COR-L47 (cell line): ENCODE measurements at places on chromosomes 5 and 9.
A peak's percentile ranks its signal among the peaks of the same experiment; 100 is the strongest.

DNA sequence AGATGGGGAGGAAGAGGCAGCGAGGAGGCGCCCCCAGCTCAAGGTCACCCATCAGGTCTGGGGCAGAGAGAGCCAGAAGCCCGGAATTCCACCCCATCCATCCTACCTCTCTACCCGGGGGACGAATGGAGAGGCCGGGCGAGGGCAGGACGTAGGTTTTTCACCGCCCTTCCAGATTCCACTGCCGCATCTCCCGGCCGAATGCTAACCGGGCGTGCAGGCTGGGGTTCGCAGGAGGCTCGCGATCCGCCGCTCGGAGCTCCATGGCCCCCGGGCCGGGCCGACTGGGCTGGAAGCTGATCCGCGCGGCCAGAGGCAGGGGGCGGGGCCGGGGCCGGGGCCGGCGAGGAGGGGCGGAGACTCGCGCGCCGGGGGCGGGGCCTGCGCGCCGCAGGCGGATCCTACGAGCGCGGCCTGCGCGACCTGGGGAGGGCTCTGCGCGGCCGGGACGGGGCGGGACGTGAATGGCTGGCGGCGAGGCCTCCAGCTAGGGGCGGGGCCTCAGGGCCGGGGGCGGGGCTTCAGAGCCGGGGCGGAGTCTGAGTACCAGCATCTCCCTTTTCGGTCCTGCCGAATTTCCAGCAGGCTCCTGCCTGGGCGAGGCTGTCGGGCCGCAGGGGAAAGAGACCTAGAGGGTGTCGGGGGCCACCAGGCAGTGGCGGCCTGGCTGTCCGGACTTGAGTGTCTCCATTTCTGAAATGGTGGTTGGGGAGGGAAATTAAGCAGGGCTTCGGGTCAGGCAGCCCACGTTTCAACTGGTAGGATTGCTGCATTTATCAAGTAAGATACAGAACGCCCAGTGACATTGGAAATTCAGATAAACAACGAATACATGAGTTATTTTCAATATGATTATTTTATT, at the start of gene ST6GALNAC4:
Gene ST6GALNAC4 (minus strand): TSS at position 322 of the 862 bp plus-strand sequence. CDS start 622 bp downstream, outside the sequence.
- DNase-seq, result peak; percentile 83

DNA sequence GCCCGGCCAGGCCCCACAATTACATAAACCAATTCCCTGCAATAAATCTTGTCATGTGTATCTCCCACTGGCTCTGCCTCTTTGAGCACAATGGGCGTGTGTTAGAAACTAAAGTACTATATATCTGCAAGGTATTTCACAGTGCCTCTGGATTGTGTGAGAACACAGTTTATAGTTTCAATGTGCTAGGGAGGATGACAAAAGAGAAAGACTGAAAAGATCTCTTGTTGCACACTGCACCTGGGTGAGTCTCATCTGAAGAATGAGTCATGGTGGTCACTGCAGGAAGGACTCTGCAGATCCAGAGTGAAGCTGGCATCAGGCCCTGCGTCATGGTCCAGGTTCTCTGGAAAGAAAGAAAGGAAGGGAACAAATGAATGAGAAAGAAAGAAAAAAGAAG, 20.7 kb upstream of the CTSV start:
- no peak for DNase-seq

DNA sequence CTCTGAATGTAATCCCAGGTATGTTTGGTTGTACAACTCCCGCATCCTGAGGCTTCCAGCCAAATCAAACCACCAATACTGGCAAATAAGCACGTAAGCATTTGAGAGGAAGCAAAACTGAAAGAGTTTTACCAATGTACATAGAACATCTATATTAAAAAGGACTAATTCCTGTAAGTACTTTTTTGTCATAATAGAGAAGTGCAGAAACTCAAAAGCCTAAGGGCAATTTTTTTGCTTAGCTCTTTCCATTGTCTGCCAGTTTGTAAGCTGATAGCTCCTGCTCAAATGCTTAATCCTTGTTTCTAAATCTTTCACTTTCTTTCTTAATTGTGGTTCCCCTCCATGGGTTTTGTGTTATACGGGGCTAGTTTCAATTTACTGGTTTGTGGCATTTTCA, 1151.8 kb downstream of the CDH12 start:
- DNase-seq, result no peak

DNA sequence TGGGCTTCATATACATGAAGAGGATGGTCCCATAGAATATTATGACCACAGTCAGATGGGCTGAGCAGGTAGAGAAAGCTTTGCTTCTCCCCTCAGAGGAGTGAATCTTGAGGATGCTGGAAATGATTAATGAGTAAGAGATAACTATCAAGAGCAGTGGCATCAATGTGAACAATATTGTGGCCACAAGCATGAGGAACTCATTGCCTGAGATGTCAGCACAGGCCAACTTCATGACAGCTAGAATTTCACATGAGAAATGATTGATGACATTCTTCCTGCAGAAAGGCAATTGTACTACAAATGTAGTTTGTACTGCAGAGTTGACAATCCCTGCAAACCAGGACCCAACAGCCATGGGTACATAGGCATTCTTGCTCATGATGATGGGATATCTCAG, 586 bp downstream of the OR13C9 start:
- DNase-seq, result no peak

GRCh38 chr5:89470658-89471057, 587.7 kb upstream of the MEF2C start:
- DNase-seq, result no peak

- DNase-seq, result no peak
These were observed 169.9 kb downstream of the CDH9 start for GRCh38 chr5:26868504-26868903.

DNA sequence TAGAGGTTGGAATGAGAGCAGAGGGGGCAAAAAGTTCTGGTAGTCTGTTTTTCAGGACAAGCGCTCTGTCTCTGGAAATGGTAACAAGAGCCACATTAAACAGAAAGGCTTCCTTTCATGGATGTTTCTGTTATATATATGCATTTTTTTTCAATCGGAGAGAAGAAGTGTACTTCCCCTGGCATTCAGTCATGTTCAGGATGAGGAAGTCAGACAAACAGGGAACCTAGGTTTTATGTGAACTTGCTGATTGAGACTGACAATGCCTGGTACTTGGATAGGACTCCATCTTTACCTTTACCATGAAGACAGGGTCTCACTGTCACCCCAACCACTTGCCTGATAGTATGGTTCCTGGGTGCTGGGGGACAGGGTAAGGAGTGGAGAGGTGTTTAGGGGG, 30.1 kb upstream of the ZBED3 start:
- no peak for DNase-seq

- DNase-seq, result no peak
These were observed 219.9 kb downstream of the MLLT3 start for GRCh38 chr9:20402273-20402875.

- DNase-seq, result no peak
These were observed 38.0 kb downstream of the TGFBI start for GRCh38 chr5:136066661-136067271.

GRCh38 chr5:64599226-64599625, 91.1 kb upstream of the SHISAL2B start:
- DNase-seq, result no peak

GRCh38 chr9:34417734-34418133, 40.6 kb downstream of the FAM219A start:
- peak; percentile 79 for DNase-seq

GRCh38 chr5:88583471-88583870, 299.5 kb downstream of the MEF2C start:
- DNase-seq, result no peak

DNA sequence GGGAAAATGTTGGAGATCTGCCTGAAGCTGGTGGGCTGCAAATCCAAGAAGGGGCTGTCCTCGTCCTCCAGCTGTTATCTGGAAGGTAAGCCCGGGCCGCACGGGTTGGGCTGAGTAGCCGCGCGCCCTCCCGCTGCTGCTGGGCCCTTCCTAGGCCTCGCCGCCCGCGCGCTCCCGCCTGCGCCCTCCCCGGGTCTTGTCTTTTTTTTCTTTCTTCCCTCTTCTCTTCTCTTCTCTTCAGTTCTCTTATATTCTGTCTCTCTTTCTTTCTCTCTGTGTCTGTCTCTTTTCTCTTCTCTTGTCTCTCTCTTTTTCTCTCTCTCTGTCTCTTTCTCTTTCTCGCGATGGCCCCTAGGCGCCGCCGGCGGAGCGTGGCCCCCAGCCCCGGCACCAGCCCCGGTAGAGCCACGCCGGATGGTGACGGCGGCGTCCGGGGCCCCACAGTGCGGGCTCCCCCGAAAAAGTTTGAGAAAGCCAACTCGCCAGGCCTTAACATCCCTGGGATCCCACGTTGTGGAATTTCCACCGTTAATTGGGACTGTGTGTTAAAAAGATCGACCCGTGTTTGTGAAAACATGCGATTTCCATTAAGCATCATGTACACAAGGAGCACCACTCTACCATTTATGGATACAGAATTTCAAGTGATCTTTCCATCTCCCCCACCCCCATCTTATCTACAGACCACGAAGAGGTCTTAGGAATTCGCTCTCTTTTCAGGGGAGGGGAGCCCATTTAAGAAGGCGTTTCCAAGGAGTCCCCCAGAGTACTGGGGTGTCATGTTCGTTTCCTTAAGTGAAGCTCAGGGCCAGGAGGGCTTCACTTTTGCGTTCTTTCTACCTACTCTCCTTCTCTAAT, 616 bp downstream of the ABL1 start:
- no peak for DNase-seq

DNA sequence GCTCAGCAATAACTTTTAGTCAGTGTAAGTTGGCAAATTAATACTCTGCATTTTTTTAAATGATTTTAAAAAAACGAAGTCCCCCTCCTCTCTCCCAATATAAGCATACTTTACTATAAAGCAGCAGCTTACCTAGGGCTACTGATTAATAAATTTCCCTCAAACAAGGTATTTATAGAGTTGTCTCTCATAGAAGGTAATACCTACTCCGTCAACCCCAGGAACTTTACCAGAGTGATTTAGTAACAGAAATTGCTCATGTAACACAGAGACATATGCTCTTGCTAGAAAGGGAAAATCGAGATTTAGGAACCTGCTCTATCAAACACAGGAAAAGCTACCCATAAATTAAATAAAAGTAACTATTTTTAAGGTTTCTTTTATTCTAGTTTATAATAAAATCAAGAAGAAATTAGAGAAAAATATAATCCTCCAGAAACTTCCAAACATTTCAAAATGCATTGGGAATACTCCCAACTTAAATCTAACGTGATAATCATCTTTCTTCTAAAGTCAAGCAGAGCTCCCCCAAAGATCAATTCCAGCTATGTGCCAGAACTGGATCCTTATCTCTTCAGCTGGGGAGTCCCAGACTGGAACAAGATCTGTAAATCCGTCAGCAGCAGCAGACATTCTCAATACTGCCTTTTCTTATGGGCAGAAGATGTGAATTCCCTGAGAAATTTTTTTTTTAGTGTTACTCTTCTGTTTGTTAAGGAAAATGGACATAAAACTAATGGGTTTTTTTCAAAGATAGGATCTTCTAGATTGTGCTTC, 69.6 kb downstream of the ADAMTS16 start:
- no peak for DNase-seq

- DNase-seq, result no peak
These were observed 15.0 kb downstream of the CACNA1B start for GRCh38 chr9:137892424-137893191.

GRCh38 chr5:158780656-158781237, 319.0 kb downstream of the EBF1 start:
- no peak for DNase-seq

DNA sequence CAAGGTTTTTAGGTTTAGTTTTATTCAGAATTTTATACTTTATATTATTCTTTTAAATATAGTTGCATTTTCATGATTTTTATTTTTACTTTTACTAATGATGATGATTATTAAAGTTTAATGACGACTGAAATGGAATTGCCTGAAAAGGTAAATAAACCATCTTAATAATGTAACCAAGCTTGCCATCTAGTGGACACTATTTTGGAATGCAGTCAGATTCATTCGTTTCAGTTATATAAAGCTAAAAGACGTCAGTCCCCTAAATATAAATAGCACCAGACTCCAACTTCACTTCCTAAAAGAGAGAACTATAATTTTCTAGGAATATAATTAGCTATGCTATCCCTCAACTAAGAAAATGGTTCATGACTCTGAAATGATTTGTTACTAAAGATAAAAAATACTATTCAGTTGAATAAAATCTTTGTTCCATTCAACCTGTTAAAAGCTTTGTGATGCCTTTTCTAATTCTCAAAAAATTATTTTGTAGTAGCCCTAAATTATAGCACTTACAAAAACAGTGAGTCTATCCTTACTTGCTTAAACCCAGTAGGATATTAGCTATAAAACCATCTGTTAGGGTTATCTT, 19.9 kb downstream of the ABITRAM start:
- DNase-seq, result peak; percentile 4

GRCh38 chr9:90926936-90927335, 125.3 kb downstream of the SYK start:
- no peak for DNase-seq

DNA sequence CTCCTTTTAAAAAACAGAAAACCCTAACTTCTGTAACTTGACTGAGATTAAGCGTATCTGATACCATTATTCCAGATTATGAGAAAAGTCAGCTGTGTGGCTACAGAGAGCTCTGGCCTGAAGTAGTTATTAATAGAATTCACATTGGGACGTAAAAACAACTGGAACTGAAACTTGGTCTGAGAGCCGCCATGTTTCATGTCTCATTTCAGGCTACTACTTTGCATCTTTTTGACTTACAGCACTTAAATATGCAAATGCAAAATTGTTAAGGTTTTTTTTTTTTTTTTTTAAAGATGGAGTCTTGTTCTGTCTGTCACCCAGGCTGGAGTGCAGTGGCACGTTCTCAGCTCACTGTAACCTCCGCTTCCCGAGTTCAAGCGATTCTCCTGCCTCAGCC, 25.2 kb downstream of the MAP3K1 start:
- no peak for DNase-seq

DNA sequence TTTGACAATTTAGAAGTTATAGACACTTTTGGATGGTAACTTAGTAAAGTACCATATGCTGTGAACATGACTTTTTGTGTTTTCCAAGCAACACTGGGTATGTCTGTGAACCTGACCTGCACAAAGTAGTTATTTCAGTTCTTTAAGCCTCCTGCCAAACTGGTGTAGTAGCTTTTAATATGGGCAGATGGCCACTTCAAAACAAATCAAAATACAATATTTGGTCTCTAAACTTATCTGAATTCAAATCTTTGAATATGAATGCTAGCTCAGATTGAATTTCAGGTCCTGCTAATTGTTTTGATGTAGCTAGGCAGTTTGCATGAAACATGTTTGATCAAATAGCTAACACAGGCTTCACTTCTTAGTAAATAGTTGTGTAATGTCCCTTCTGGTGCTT, 1176.7 kb upstream of the CDH9 start:
- DNase-seq, result no peak

- DNase-seq, result no peak
These were observed 439.3 kb downstream of the TLE1 start for GRCh38 chr9:81250041-81250440.

DNA sequence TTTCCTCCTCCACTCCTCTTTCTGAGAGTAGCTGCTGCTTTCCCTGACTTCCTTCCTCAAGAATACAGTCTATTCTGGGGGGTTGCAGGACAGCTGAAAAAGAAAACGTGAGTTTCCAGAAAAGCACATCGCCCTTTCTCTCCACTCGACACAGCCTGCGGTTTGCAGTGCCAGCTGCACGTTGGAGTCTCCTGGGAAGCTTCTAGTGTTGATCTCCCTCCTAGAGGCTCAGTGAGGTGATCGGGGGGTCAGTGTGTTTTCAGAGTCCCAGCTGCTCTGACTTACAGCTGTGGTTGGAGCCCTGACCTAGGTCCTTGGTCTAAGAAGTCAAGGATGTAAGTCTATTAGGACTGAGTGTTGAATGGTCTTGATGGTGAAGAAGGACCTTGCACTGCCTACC, 25.0 kb upstream of the SUSD3 start:
- no peak for DNase-seq
